T-cell (primary cell): ENCODE measurements at places on chromosomes 12 and 14.

- DNase-seq: no peak
Observed at GRCh38 chr12:31228811-31229792, 96.8 kb downstream of the SINHCAF start.

DNA sequence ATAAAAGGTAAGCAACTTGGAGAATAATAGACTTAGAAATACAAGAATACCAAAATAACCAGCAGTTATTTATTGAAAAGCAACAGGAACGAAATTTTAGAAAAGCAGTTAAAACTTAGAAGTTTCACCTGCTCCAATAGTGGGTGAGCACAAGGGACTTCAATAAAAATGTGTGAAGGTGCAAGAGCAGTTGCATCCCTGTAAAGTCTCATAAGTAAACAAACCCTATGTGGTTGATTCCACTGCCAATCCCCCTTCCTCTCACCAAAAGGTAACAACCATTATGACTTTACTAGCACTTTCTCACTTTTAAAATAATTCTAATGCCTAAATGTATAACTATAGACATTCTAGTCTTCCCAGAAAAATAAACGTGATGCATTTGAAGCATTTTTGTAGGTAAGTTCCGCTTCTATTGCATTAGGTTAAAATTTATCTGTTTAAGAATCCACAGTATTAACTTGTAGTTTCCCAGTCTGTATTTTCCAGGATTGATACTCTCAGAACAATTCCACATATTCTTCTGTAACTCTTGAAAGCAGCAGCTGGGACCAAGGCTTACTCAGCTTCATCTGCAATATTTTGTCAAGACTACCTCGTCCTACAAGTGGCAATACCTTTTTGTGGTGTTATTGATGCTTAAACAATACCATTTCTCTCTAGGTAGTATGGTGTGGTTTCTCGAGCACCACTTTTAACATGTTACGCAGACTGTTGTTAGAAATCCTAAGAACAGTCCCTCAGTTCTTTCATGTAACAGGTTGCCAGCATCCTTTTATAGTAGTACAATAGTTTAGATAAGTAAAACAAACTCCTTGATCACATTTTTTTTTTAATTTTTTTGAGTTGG lies 32.1 kb downstream of the HNRNPC start:
- no peak for DNase-seq

- no peak for DNase-seq
Observed at GRCh38 chr12:93302331-93303229, 75.1 kb upstream of the NUDT4 start.

DNA sequence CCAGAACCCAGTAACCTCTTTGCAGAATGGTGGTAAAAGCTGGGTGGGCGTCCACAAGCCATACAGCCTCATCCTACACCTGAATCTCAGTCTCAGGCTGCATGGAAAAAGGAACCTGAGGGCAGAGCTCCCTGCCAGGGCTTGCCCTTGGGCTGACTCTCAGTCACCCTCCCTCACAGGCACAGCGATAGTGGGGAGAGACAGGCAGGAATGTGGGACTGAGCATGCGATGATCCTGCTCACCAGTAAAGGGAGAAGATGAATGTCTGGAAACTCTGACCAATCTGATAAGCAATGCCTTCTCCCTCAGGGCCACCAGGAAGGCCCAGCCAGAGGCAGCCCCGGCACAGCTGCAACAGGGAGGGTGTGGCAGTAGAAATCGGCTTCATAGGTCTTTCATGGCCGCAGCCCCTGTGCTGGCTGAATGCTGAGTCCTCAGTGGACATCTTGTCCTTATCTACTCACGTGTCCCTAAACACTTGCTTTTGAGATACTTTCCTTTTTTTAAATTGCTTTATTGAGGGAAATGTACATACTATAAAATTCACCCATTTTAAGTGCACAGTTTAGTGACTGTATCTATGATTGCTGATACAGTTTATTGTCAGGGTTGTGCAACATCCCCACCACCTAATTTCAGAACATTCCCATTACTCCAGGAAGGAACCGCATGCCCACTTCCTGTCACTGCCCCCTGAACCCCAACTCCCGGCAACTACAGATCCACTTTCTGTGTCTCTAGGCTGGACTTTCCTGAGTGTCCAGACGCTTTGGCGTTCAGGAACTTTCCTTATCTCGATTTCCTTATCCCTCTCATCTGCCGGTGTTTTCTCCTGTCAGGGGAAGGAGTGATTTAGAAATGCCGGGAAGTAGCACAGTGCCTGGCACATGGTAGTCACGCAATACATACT lies 258.1 kb downstream of the PCNX1 start:
- DNase-seq: no peak

GRCh38 chr14:67674139-67674479 lies 323 bp downstream of the VTI1B start:
- DNase-seq: peak; percentile 15

DNA sequence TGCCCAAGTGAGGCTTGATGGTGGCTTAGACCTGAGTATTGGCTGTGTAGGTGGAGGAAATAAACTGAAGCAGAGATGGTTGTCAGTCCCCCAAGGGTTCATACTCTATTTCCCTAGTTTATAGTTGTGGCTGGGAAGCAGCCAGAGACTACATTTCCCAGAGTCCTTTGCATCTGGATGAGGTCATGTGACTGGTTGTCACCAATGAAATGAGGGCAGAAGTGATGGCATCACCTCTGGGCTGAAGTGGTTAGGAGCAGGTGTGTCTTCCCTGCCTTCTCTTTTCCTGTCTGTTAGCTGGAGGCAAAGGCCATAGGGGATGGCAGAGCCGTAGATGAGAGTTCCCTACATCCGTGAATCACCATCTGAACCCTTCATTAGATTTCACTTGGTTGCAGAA lies 16.3 kb upstream of the NOS1 start:
- DNase-seq: no peak

DNA sequence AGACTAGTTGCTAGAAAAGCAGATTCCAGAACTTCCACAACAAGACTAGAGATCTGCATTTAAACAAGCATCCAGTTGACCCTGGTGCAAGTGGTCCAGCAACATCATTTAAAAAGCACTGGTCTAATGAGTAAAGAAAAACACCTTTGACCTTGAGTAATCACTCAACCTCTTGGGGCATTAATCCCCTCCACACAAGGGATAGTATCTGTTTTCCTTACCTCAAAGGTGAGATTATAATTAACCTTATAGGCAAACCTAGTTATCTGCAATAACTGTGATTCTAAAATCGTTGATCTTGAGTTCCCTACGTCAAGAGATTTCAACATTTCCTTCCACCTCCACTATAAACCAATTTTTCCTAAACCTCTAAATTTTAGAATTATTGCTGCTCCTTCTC lies 1.1 kb downstream of the KDM5A start:
- DNase-seq: no peak

- DNase-seq: peak; percentile 28
Observed at GRCh38 chr14:34931206-34931605, 51.6 kb upstream of the SRP54 start.

- no peak for DNase-seq
Observed at GRCh38 chr14:71238835-71239234, 331.6 kb downstream of the PCNX1 start.

DNA sequence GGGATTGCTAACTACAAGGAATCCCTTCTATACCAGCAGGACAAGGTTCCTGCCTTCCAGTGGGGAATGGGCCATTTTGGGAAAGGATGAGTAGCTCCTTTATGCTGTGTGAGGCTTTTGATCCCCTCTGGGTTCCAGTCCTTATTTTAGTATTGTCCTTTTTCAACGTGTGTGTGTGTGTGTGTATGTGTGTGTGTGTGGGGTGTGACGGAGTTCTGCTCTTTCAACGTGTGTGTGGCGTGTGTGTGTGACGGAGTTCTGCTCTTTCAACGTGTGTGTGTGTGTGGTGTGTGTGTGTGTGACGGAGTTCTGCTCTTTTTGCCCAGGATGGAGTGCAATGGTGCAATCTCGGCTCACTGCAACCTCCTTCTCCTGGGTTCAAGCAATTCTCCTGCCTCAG lies 27.4 kb downstream of the RAB35 start:
- no peak for DNase-seq

DNA sequence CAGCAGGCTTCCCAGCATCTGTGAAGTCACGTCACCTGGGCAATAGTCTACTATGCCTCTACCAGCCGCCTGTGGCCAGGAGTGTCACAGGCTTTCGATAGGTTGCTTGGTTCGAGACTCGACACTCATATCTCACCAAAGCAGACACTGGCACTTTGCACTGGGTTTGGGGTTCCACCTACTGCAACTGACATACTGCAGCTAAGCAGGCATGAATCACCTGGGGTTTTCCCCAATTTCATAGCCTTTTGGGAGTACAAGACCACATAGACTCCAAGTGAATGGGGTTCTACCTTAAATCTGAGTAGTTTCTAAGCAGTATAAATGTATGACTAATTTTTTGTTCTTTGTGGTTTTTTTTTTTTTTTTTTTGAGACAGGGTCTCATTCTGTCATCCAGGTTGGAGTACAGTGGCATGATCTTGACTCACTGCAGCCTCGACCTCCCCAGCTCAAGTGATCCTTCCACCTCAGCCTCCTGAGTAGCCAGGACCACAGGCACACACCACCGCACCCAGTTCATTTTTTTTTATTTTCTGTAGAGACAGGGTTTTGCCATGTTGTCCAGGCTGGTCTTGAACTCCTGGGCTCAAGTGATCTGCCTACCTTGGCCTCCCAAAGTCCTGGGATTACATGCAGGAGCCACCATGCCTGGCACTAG lies 32.1 kb downstream of the DMAC2L start:
- no peak for DNase-seq

DNA sequence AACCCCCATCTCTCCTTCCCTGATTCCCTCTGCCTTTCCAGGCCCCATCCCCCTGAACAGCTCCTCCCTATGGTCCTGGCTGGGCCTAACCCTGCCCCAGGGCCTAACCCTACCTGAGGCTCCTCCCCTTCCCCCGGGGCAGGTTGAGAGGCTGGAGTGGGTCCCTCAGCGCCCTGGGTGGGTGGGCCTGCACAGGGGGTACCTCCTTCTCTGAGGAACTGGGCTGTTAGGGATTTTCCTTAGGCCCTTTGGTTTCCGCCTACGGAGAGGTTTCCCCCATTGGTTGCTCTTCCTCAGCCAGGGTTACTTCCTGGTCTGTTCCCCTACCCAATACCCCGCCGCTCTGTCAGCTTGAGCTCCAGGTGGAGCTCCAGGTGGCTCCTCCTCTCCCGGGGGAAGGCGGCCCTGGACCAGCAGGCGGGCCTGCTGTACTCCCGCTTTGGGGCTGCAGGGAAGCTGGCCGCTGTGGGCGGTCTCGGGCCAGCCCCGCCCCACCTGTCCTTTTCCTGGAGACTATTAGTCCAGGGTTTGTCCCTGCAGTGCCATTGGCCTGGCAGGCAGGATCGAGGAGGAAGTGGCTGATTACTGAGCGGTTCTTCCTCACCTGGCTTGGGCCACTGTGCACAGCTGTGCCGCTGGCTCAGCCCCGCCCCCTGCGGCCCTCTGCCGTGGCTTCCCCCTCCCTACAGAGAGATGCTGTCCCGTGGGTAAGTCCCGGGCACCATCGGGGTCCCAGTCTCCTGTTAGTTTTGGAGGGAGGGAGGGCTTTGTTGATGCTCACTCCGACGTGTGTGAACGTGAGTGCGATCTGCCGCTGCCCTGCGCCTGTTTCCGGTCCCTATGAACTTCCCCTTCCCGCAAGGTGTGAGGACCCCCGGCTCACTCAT lies 2.5 kb downstream of the C12orf57 start:
- DNase-seq: no peak

- DNase-seq: no peak
Observed at GRCh38 chr12:41794336-41794735, 350.3 kb downstream of the GXYLT1 start.

- DNase-seq: peak; percentile 12
Observed at GRCh38 chr14:22314183-22314820, 274.7 kb downstream of the DAD1 start.
